ENCODE measurements at places on chromosomes 5 and 9.

DNA sequence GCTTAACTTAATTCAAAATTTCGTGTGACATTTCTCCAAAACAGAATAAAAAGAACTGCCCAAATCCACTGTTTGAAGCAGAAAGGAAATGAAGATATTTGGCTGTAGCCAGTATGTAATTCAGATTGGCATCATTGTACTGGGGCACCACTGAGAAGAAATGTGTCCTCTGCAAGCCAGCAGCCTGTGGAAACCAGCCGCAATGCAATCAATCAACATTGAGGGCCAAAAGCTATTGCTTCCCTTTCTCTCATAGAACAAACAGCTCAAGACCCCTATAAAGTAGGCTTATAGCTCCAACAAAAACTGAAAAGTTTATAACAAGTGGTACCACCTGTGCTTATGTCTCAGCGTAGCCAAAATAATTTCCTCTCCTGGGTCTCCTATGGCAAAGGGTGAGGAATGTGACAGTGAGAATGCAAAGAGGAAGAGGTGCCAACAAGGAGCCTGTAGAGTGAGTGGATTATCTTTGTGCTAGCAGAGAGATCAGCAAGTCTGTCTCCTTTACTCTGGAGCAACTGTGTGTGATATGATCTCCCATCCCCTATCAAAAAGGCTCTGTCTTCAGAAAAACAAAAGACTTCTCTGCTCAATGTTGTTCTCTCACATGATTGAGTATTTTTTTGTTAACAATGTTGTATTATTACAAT, 1072.3 kb upstream of the DMAC1 start:
- no peaks in the 10 kb centered on the region for H3K27me3 ChIP-seq
- H3K36me3 ChIP-seq = no peaks in the 10 kb centered on the region
- no peaks in the 10 kb centered on the region for H3K4me1 ChIP-seq
- H3K27ac ChIP-seq = no peak overlapping the region
- H3K4me3 ChIP-seq = no peak overlapping the region

GRCh38 chr5:122385286-122385685, 73.2 kb downstream of the SNCAIP start:
- H3K27ac ChIP-seq = no peak overlapping the region
- no peak overlapping the region for H3K4me3 ChIP-seq
- H3K4me1 ChIP-seq = no peaks in the 10 kb centered on the region
- H3K27me3 ChIP-seq = no peaks in the 10 kb centered on the region

GRCh38 chr9:882416-882924, 41.0 kb downstream of the DMRT1 start:
- no peak for DNase-seq
- no peak overlapping the region for H3K27ac ChIP-seq
- no peak overlapping the region for H3K4me3 ChIP-seq
- H3K36me3 ChIP-seq = no peaks in the 10 kb centered on the region
- H3K27me3 ChIP-seq = peaks cover 15% of the 10 kb centered on the region

DNA sequence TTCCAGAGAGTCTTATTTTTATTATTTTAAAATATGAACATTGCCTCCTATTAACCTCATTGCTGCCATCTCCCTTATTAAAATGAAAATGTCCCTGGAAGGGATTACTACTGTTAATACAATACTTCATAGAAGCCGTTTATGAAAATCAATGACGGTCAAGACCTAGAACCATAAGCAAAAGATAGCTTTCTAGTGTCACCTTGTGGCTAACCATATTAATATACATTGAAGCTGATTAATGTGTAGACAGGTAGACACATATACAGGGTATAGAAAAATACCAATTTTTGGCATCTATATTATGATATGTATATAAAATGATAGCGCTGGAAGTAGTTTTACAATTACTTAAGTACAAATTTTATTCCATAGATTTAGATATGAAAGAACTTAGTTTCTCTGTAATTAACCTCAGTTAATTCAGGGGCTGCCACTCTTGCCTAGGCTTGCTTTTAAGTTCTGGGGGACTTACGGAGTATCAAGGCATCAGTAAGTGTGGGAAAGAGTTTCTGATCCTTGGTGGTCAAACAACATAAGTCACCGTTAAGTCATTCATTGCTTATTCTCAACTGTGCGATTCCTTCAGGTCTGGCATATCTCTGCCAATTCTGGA, 2.5 kb upstream of the YTHDC2 start:
- no peak overlapping the region for H3K27ac ChIP-seq
- no peak for DNase-seq
- peaks cover 7% of the 10 kb centered on the region for H3K36me3 ChIP-seq
- peaks cover 29% of the 10 kb centered on the region for H3K4me1 ChIP-seq

DNA sequence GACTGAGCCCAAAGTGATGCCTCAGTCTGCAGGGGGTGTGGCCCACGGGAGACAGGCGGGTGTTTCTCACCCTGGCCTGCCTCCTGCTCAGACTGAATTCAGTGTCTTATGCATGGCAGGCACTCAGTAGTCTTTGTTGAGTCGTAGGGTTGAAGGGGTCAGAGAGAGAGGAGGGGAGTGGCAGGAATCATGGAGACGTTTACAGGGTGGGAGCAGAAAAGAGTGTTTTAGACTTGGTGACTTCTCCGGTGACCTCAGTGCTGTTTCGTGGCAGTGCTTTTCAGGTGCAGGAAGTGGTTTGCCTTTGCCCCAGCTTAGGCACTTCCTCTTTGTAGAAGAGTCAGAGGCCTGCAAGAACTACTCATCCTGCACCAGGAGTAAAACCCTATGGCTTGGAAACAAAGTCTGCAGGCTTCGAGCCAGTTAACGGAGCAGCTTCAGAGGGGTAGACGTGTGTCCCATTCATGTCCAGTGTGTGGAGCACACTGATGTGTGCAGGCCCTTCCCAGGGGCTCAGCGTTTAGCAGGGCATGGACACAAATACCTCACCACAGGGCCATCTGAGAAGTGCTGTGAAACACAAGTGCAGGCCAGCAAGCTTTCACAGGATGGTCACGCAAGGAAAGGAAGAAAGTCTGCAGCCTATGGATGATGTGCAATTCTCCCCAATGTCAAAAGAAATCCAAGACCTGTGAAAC, 24.5 kb upstream of the SEMA4D start:
- DNase-seq = peak; percentile 77
- no peaks in the 10 kb centered on the region for H3K27me3 ChIP-seq
- H3K36me3 ChIP-seq = peaks cover 2% of the 10 kb centered on the region
- peak overlapping the region; percentile 99 for H3K27ac ChIP-seq
- peak overlapping the region; percentile 81 for H3K4me3 ChIP-seq

DNA sequence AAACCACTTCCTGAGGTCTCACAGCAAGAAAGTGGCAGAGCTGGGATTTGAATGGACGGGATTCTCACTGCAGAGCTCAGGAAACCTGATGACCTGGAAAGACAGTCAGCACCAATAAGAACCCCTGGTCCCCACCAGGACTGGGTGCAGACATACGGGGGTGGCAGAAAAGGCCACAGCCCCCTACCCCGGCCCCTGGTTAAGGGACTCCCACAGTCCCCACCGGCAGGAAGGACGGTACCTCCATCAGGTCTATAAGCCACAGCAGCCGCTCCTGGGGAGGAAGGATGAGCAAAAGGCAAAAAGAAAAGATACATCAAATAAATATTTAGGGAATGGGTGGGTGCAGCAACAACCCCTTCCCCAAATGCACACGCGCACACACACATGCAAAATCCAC, 32.0 kb upstream of the AKNA start:
- H3K4me3 ChIP-seq = no peak overlapping the region
- DNase-seq = no peak
- no peak overlapping the region for H3K27ac ChIP-seq
- no peaks in the 10 kb centered on the region for H3K36me3 ChIP-seq

- DNase-seq = no peak
- no peaks in the 10 kb centered on the region for H3K4me1 ChIP-seq
- H3K36me3 ChIP-seq = no peaks in the 10 kb centered on the region
These were observed 65.9 kb downstream of the DMRTA1 start for GRCh38 chr9:22512495-22512894.

DNA sequence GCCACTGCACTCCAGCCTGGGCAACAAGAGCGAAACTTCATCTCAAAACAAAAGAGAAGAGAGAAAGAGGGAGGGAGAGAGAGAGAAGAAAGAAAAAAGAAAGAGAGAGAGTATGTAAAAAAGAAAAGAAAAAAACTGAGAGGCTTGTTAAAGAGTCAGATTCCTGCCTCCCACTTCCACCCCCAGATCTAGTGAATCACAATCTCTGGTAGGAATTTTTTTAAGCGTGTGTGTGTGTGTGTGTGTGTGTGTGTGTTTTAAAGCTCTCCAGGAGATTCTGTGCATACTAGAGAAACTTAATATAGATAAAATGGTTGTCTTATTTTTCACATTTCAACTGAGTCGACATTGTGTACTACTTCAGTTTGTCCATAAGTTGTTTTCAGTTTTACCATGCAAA, 32.0 kb downstream of the SAR1B start:
- no peak overlapping the region for H3K4me3 ChIP-seq
- H3K36me3 ChIP-seq = peaks cover 14% of the 10 kb centered on the region
- DNase-seq = no peak

DNA sequence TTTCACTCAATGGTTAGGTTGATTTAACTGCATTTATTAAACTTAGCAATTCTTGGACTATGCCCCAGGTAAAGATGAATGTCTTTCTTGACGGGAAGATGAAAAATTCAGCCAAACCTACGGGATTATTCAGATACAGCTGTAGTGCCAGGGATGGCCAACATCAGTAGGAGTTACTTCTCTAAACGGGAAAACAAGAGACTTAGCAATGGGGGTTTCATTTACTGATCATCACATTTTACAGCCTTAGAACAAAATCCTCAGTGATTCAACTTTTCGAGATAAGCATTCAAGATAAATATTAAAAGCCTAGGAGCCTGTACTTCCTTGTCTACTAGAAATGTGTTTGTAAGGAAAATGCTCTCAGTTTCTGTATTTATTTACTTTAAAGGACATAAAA, 46.1 kb downstream of the S1PR3 start:
- H3K4me3 ChIP-seq = no peak overlapping the region
- no peak overlapping the region for H3K27ac ChIP-seq
- no peaks in the 10 kb centered on the region for H3K36me3 ChIP-seq
- no peak for DNase-seq
- H3K27me3 ChIP-seq = peaks cover 4% of the 10 kb centered on the region

GRCh38 chr9:34989946-34990635, 546 bp downstream of the DNAJB5 start:
- no peaks in the 10 kb centered on the region for H3K27me3 ChIP-seq
- H3K27ac ChIP-seq = peak overlapping the region; percentile 72
- DNase-seq = peak; percentile 34
- H3K36me3 ChIP-seq = peaks cover 3% of the 10 kb centered on the region
- peak overlapping the region; percentile 83 for H3K4me3 ChIP-seq

- no peak for DNase-seq
- no peaks in the 10 kb centered on the region for H3K27me3 ChIP-seq
- no peaks in the 10 kb centered on the region for H3K4me1 ChIP-seq
- no peaks in the 10 kb centered on the region for H3K36me3 ChIP-seq
- H3K27ac ChIP-seq = no peak overlapping the region
- H3K4me3 ChIP-seq = no peak overlapping the region
These were observed 225.5 kb upstream of the ELAVL2 start for GRCh38 chr9:24051587-24051986.

DNA sequence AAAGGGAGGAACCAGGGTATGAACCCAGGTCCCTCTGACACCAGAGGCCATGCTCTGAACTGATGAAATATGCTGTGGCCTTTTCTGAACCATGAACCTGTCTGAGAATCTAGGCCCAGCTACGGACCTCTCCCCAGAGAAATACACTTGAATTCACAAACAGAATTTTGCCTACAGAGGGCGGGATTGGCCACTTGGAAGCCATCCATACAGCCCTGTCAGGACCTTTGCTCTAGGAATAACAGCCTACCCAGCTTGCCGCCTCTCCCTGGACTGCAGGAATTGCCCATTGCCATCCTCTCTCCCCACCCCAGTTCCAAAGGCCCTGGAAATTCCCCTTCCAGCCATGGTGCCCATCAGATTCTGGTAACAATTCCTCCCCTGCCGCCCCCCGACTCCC, 26.6 kb downstream of the MORN5 start:
- H3K4me1 ChIP-seq = no peaks in the 10 kb centered on the region
- no peaks in the 10 kb centered on the region for H3K36me3 ChIP-seq
- no peak for DNase-seq
- no peak overlapping the region for H3K27ac ChIP-seq

GRCh38 chr9:126635661-126636439, 22.1 kb downstream of the LMX1B start:
- H3K27ac ChIP-seq = no peak overlapping the region
- DNase-seq = no peak
- H3K4me1 ChIP-seq = no peaks in the 10 kb centered on the region
- H3K36me3 ChIP-seq = no peaks in the 10 kb centered on the region
- peaks cover 56% of the 10 kb centered on the region for H3K27me3 ChIP-seq

DNA sequence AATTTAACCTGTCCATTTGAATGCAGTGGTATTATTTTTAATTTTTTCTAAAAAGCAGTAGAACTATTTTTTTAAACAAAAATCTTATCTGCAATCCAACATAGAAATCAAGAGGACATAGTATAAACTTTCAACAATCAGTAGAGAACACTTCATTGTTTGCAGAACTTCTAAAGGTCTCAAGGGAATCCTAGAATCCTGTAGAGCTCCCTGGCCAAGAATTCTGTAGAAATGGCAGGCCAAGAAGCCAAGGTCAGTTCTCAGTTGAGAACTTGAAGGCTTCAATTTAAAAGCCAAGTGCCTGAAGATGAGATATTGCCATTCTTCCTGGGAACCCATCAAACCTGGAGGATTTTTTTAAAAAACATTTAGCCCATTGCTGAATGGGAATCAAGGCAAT, 199.2 kb upstream of the KLF4 start:
- no peak overlapping the region for H3K4me3 ChIP-seq
- no peaks in the 10 kb centered on the region for H3K36me3 ChIP-seq
- peaks cover 3% of the 10 kb centered on the region for H3K27me3 ChIP-seq

GRCh38 chr5:84274585-84275468, 109.9 kb downstream of the EDIL3 start:
- no peaks in the 10 kb centered on the region for H3K27me3 ChIP-seq
- no peaks in the 10 kb centered on the region for H3K36me3 ChIP-seq
- no peak for DNase-seq
- H3K27ac ChIP-seq = no peak overlapping the region
- H3K4me3 ChIP-seq = no peak overlapping the region
- no peaks in the 10 kb centered on the region for H3K4me1 ChIP-seq

- no peak for DNase-seq
- H3K4me1 ChIP-seq = peaks cover 19% of the 10 kb centered on the region
- H3K27me3 ChIP-seq = peaks cover 13% of the 10 kb centered on the region
- no peak overlapping the region for H3K27ac ChIP-seq
- H3K4me3 ChIP-seq = no peak overlapping the region
These were observed 56.1 kb upstream of the MAST4 start for GRCh38 chr5:66540078-66540477.

DNA sequence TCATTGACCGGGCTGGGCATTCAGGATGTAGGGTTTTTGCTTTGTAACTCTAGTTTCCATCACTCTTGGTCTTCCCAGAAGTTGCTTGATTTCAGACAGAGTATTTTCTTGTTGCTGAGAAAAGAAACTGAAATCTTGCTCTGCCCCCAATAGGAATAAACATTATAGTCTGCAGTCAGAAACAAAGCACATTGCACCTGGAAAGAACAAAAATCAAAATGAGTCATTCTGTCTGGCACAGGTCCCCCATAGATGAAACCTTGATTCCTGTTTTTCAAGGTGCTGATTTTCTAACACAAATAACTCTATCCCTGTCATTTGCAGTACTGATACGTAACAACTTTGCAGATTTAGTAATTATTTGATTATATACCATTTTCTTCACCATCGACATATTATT, 232.1 kb downstream of the FBXO4 start:
- H3K27ac ChIP-seq = no peak overlapping the region
- H3K4me1 ChIP-seq = no peaks in the 10 kb centered on the region
- DNase-seq = no peak
- H3K27me3 ChIP-seq = no peaks in the 10 kb centered on the region
- no peak overlapping the region for H3K4me3 ChIP-seq

- no peak overlapping the region for H3K4me3 ChIP-seq
- H3K27me3 ChIP-seq = no peaks in the 10 kb centered on the region
- H3K27ac ChIP-seq = no peak overlapping the region
- H3K36me3 ChIP-seq = peaks cover 39% of the 10 kb centered on the region
- peaks cover 2% of the 10 kb centered on the region for H3K4me1 ChIP-seq
- DNase-seq = no peak
These were observed 13.6 kb downstream of the TMEM268 start for GRCh38 chr9:114624677-114625076.

Measured in activated T-helper 1 cell treated with anti-CD3 and anti-CD28 coated beads, Interleukin-12 subunit alpha, Interleukin-12 subunit beta, Interleukin-2, Interleukin-4 antibody, amounts not matched to agents 30 ng/mL and 10 ng/mL and 1 ng/mL, durations not matched to agents 14 hours and 24 hours and 36 hours (primary cell).